Aorta (tissue), 5 donors: ENCODE measurements at places on chromosomes 6 and 20. TPM values are rescaled to one million over a fixed set of nuclear protein-coding genes. Genes with fewer than 3 reads are reported as not detected.

GRCh38 chr6:105346052-105346451 lies 56.8 kb downstream of the PREP start:
- H3K27ac ChIP-seq: no peak overlapping the region
- H3K4me1 ChIP-seq: no peaks in the 10 kb centered on the region
- H3K36me3 ChIP-seq: peaks cover 5% of the 10 kb centered on the region
- no peaks in the 10 kb centered on the region for H3K27me3 ChIP-seq
- no peak for DNase-seq

GRCh38 chr6:3612341-3613041 lies 139.0 kb downstream of the PXDC1 start:
- no peaks in the 10 kb centered on the region for H3K36me3 ChIP-seq
- no peak for DNase-seq
- no peaks in the 10 kb centered on the region for H3K4me1 ChIP-seq
- H3K27ac ChIP-seq: no peak overlapping the region
- H3K4me3 ChIP-seq: no peak overlapping the region

- H3K27ac ChIP-seq: no peak overlapping the region
- no peaks in the 10 kb centered on the region for H3K4me1 ChIP-seq
- H3K4me3 ChIP-seq: no peak overlapping the region
- no peaks in the 10 kb centered on the region for H3K27me3 ChIP-seq
- no peaks in the 10 kb centered on the region for H3K36me3 ChIP-seq
Observed at GRCh38 chr6:134519465-134519864, 201.6 kb upstream of the SGK1 start.

The DLK2 gene
- polyA plus RNA-seq: not detected

The SNAI1 gene
- polyA plus RNA-seq: 7.8 TPM

The PROKR2 gene
- not detected for polyA plus RNA-seq

The MEI4 gene
- 0.13 TPM for polyA plus RNA-seq
